NCI-H2081 treated with DMSO at 0.1 percent for 48 hours (cell line): ENCODE measurements at places on chromosomes 1 and 21.

DNA sequence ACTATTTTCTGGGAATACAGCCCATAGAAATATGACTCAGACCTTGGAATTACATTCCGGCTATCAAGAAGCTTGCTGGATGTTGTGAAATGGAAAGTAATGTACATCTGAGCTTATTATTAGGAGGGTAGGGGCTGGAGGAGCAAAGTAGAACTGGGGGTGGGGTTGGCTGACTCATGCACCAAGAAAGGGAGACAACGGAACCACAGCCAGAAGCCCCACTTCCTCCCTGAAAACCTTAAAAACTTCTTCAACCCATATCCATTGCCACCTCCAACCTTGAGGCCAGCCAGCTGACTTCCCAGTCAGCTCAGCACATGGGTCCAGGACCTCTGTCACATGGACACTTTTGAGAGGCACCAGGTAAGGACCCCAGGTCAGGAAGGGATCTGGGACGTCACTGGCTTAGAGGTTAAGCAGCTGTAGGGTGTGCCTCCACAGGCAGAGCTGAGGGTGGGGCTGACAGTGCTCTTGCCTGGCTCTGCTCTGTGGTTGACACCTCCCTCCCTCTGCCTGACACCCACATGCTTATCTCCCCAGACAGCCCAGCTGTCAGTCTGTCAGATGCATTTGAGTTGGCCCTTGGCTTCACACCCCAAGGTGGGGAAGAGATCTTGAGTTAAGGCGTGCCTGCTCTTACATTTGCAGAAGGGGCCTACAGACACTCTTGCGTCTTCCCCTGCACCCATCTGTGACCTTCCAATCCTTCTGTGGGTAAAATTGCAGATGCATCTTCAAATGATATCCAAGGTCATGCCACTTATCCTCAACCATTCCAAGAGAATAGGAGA, 5.7 kb upstream of the ZNF683 start:
- DNase-seq: no peak

DNA sequence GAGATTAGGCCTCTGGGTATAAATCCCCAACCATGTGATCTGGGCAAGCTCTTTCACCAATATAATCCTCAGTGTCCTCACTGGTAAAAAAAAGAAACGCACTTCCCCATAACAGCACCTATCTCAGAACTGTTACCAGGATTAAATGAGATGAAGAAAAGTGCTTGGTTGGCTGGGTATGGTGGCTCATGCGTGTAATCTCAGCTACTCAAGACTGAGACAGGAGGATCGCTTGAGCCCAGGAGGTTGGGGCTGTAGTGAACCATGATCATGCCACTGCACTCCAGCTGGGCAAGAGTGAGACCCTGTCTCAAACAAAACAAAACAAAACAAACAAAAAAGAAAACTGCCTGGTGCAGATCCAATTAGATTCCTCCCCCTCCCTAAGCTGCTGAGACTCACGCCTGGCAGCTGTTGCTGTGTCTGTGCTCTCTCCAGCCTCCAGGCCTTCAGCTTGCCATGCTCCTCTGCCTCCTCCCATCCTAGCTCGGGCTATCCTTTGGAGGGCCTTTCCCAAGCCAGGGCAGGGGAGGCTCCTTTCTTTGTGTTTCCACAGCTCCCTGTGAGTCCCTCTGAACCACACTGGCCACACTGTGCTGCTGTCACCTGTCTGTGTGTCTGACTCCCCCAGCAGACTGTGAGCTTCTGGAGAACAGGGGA, 19.0 kb downstream of the CYB5RL start:
- DNase-seq: no peak

GRCh38 chr1:4109628-4109940, 209.5 kb upstream of the C1orf174 start:
- DNase-seq: no peak

GRCh38 chr1:115668579-115668978, 26.8 kb downstream of the VANGL1 start:
- no peak for DNase-seq

- no peak for DNase-seq
These were observed 8.3 kb upstream of the PTPRF start for GRCh38 chr1:43522431-43522775.

GRCh38 chr1:92923664-92924063, 37.6 kb downstream of the DIPK1A start:
- no peak for DNase-seq

- DNase-seq: no peak
These were observed 24.3 kb downstream of the ZMYND12 start for GRCh38 chr1:42431514-42431913.

DNA sequence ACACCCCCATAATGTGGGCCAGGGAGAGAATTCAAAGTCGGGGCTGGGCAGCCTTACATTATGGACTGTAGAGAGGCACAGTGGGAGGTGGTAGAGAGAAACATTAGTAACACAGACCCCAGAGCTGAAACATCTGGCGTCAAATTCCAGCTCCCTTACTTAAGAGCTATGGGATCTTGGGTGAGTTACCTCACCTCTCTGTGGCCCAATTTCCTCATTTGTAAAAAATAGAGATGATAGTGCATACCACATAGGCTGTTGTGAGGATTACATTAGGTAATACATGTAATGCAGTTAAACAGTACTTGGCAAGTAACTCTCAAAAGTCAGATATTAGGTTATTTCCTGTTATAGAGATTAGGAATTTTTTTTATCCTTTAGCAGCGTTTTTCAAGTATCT, 160.5 kb upstream of the KIAA0040 start:
- DNase-seq: no peak

DNA sequence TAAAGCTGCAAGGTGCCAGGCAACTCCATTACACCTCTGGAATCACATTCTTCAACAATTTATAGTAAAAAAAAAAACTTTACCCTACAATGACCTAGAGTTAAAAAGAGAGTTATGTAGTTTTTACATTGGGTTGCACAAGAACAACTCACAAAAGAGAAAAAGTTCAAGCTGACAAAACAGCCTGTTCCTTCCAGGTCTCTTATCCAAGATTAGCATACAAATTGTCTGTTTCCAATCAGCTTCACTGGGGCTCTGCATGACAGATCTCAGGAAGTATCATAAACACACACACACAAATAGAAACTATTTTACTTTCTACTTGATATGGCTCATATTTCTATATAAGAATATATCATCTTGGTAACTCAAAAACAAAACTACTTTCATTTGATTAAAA, 154.6 kb downstream of the PCNX2 start:
- DNase-seq: no peak

- DNase-seq: no peak
These were observed 217.1 kb downstream of the KCNJ6 start for GRCh38 chr21:37699024-37699775.

GRCh38 chr1:220342853-220343252, 70.6 kb upstream of the RAB3GAP2 start:
- no peak for DNase-seq

DNA sequence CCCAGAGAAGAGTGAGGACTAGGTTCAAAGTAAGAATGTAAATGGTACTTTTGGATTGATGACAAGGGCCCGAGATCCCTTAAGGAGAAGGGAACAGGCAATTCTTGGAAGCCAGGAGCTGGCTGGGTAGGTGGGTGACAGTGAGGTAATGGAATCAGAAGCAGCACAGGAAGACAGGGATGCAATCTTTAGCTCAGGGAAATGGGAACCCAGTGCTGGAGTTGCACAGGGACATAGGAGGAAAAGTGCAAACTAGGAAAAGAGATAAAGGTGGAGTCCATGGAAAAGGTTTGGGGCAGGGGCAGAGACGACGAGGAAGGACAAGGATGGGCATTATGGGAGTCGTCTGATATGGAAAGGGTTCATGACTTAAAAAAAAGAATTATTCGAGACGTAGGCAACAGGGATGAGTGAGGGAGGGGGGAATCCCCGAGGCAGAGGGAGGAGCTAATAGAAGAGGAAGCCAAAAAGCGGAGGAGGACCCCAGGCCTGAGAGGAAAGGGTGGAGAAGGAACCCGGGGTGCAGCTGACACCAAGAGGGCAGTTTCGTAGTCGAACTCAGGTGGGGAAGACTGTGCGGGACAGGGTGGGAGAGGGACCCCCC, 495 bp downstream of the PI4KB start:
- no peak for DNase-seq

DNA sequence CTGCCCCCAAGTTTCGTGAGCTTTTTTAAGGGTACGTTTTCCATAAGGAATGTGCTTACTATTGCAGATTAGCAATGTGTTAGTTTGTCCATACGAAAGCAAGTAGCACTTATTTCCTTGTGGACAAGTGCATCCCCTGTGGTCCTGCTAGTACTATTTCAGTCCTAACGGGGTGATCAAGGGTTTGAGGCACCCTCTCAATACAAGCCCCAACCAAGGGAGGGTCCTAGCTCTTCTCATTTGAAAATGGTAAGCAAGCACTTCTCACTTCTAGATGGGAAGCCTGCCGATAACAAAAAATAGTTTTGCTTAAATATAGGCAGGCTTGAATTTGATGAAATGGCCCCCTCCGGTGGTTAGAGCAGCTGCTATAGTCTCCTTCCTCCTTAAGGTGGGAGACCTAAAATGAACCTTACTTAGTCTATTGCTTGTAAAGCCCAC, 64.0 kb upstream of the HMCN1 start:
- no peak for DNase-seq

DNA sequence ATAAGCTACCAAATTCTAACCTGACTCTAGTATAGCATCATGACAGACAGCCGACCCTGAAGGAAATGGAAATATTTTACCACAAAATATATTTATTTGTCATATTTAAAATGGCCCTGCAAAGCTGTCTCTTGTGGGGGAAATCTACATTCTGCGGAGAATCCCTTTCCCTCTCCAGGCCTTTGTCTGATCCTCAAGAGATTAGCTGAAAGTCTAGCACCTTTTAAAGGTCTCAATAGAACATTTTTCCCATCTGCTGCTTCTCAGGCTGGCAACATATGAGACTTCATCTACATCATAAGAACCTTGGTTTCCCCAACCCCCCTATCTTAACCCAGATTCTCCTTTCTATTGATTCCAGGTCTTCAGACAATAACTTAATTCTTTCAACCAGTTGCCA, 1.7 kb upstream of the OR11L1 start:
- DNase-seq: no peak

GRCh38 chr1:5811419-5811818, 180.8 kb downstream of the NPHP4 start:
- DNase-seq: no peak

GRCh38 chr1:241475671-241476070, 43.9 kb downstream of the FH start:
- DNase-seq: no peak

DNA sequence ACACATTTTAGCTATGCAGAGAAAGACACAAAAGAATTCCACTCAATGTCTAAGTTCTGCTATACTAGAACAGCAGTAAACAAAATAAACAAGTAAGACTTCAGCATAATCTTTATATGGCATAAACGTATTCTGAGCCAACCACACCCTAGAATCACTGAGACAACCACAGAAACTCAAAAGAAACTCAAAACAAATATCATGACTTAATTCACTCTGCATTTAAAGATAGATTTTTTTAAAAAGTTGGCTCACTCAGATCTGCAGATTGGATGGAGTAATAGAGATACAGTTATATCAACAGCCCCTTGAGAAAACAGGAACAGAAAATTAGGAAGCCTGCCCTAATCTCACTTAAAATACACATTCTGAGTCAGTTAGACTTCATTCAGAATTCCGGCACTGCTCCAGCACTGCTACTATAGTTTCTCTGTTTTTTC, 95.0 kb downstream of the COL24A1 start:
- DNase-seq: no peak

- no peak for DNase-seq
These were observed 251.4 kb downstream of the ZNF648 start for GRCh38 chr1:181809991-181810545.

DNA sequence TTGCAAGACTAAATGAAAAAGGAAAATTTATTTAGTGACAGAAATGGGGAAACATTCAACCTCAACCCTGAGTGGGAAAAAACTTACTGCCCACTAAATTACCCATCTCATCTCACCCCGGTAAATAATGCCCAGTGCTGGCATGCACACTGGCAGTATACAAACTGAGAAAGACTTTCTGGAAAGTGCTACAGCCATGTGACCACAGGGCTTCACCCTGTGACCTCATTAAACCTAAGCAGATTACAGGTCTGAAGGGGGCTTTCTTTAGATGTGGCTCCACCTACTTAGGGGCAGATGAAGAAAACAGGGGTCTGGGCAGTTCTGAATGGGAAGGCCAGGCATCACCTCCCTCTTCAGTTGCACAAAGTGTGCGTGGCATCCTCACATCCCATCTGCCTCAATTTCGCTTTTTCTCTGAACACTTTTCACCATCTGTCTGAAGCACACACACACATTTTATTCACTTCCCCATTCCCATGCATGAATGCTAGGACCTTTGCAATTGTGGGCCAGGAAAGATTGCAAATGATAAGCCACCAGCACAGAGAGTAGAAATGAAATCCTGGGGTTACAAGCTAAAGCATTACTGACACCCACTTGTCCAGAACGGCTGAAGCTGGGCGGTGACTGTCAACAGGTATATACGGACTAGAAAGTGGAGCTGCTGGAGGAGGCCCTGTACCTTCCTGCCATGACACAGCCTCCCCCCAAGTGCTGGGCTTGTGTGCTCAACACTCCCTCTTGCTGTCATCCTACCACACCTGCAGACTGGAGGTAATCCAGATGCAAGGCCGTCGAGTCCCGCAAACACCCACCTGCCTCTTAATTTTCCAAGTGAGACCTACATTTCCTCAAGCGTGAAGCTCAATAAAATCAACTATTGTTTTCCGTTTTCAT, 2.7 kb downstream of the NADK start:
- DNase-seq: no peak

DNA sequence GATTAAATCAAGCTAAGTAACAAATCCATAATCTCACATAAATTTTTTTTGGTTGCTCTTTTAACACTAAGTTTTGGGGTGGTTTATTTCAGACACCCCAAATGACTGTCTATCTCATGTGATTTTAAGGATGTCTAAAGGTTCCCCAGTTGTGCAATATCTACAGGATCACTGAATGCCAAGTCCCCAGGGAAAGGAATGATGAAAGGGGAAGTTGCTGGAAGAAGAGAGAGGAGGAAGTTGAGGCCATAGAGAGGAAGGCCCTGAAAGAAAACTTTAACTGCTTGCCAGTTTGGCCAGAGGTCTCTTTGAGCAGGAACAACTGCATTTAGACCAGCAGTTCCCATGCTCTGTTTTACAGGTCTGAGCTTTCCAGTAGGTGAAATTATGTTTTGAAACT, 27.5 kb upstream of the SLC19A2 start:
- no peak for DNase-seq

GRCh38 chr1:10941891-10942541, 70.4 kb upstream of the TARDBP start:
- DNase-seq: no peak

DNA sequence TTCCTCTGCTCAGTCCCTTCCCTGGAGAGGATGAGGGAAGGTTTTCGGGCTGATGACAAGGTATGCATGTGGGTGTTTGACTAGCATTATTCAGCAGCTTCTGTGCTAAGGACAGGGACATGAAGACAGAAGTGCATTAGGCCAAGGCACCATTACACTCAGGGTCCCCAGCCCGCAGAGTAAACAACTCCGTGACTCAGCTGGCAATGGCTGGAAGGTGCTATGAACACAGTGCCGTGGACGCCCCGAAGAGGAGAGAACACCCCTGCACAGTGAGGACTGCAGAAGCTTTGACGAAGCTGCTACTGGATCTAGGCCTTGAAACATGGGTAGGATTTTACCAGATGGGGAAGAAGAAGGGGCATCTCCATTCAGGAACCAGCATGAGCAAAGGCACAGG, 13.7 kb upstream of the EPS8L3 start:
- DNase-seq: no peak

GRCh38 chr1:173914366-173914871, 2.7 kb downstream of the SERPINC1 start:
- DNase-seq: no peak

GRCh38 chr1:219660666-219661463, 48.0 kb upstream of the ZC3H11B start:
- peak; percentile 34 for DNase-seq

GRCh38 chr1:59520827-59521418, 224.0 kb downstream of the FGGY start:
- DNase-seq: no peak

GRCh38 chr1:218330043-218330623, 15.0 kb upstream of the TGFB2 start:
- peak; percentile 54 for DNase-seq
